Glomerular endothelial cell (primary cell): ENCODE measurements at places on chromosomes 7 and 10. TPM values are rescaled to one million over a fixed set of nuclear protein-coding genes. Genes with fewer than 3 reads are reported as not detected.
A peak's percentile ranks its signal among the peaks of the same experiment; 100 is the strongest.

Gene PTPRE
- 49.3 and 90.1 TPM in 2 replicates for total RNA-seq

Gene TBX20
- 0.39 TPM in 1 of 2 replicates, not detected in the other for total RNA-seq

Gene RSPH10B
- 0.05 TPM in 1 of 2 replicates, not detected in the other for total RNA-seq

Gene ENO4
- not detected in 2 replicates for total RNA-seq

Gene ARMC3
- total RNA-seq = not detected in 2 replicates

Gene GIMAP2
- 31.6 and 33.6 TPM in 2 replicates for total RNA-seq

Gene FLNC
- 131 and 170 TPM in 2 replicates for total RNA-seq

Gene ARHGEF35
- 0.73 TPM in 1 of 2 replicates, not detected in the other for total RNA-seq

Gene CPA4
- 20.2 and 27.7 TPM in 2 replicates for total RNA-seq

Gene ERVW-1
- not detected in 2 replicates for total RNA-seq

Gene TSPAN12
- 17.6 and 20.7 TPM in 2 replicates for total RNA-seq

GRCh38 chr10:55398497-55398882 is 597.5 kb upstream of the PCDH15 start:
- DNase-seq = no peak

GRCh38 chr10:122072491-122072890 is 83.5 kb downstream of the TACC2 start:
- no peak for DNase-seq

DNA sequence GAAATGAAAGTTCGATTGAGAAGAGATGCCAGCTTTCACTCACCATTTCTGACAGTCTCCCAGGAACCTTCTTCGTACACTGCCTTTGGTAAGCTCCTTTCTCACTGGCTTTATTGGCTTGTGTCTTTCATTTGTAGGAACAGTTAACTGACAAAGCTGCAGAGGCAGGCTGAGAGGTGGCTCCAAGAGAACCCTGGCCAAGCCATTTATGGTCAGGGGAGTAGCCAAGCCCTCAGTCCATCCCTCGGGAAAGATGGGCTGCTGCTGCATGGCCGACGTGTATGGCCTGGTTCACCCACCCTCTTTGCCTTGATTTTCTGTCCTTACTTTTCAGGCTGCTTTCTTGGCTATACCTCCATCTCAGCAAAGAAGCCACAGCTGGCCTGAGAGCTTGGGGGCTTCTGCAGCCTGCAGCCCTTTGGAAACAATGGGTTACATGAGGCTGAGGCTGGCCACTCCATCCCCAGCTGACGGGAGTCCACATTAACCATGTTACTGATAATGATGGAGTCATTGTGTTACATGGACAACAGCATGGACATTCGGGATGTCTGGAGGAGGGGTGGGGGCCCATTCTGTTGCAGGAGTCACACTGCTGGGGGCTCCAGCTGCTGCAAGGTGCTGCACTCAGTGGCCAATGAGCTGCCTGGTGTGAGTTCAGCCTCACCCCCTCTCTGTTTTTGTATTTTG is at the start of gene OPALIN:
Gene OPALIN, minus strand, starts transcription at position 152 of the 690 bp plus-strand sequence. Its CDS starts 106 bp downstream, at position 46.
- no peak for DNase-seq

DNA sequence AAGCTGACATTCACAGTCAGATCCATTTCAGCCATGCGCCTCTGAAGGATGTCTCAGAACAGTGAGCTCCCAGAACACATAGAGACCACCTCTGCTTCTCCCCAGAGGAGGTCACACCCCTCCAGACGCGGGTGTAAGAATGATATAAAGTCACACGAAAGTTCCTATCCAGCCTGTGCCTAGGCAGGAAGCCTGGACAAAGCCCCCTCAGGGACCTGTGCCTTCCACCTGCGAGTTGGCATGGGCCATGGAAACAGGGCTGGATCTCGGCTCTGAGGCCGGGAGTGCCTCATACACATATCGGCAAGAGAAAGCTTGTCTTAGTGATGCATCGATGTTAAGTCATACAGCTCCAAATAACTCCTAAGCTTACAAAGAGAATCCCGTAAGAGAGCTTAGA is 5.0 kb downstream of the VIPR2 start:
- DNase-seq = no peak

GRCh38 chr10:57822965-57823364 is 444.7 kb downstream of the IPMK start:
- DNase-seq = no peak

GRCh38 chr10:27537787-27538186 is 33.7 kb downstream of the RAB18 start:
- no peak for DNase-seq

DNA sequence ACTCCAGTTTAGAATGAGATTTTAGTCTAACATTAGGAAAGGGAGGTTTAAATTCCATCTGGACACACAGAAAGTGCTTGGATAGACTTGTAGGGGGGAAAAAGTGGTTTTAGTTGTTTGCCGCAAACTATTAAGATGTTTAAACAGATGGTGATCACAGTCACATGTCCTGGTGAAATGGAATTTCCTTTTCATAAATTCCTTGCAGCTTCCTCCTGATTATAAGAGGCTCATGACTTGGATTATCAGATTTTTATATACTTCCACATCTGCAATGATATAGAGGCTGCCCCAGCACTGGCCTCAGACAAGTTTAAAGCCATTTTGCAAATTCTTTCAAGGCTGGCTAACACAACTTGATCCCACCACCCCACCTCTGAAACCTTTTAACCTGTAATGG is 106.4 kb upstream of the ARMC3 start:
- DNase-seq = peak; percentile 61

GRCh38 chr7:73515178-73515577 is 6.9 kb downstream of the BAZ1B start:
- DNase-seq = no peak

- no peak for DNase-seq
These were observed 68.7 kb downstream of the NEUROD6 start for GRCh38 chr7:31271641-31272405.

GRCh38 chr7:98559958-98560357 is 57.1 kb upstream of the NPTX2 start:
- DNase-seq = no peak

GRCh38 chr10:101668566-101668965 is 26.4 kb downstream of the FBXW4 start:
- no peak for DNase-seq

DNA sequence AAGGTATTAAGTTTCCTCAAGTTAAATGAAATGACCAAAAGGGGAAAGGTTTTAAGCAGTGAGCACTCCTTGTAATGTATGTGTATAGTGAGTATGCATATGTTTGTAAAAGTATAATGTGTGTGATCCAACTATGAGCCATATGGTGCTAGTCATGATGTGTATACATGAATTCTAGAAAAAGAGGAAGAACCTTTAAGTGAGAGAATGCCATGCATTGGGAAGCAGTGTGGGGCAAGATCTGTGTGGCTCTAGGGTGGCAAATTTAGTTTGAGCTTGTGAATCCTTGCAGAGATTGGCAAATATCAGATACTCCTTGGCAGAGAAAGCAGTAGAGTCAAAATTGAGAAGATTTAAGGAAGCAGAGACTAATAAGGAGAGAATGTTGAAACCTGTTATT is 435.0 kb downstream of the AUTS2 start:
- no peak for DNase-seq

DNA sequence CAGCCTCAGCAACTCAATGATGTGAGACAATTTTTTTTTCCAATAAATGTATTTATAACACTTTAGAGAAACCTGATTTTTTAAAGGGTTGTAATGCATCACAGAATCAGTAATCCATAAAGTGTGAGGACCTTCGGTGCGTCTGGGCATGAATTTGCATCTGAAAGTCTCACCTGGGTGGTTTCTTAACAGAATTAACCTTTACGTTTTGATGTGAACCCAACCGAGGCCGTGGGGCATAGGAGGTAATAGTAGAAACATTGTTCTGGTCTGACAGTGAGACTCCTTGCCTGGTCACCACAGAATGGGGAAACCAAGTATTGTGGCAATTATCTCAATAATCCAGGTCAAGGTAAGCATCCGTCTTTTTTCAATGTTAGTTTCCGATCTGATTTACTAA is 114.6 kb downstream of the PRKCQ start:
- no peak for DNase-seq

DNA sequence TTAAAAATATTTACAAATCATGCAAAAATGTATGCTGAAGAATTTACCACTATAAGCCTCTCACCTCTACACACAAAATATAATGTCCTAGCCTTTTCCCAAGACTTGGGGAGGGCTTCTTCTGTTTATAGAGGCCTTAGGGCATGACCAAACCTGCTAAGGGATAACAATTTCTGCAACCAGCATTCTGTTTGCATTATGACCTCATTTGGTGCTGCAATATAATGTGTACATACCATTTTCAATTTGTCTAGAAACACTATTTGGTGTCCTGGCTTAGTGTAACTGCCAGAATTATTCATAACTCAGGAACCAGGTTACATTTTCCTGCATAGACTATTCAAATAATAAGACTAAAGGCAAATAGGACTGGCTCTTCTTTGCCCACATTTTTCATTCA is 446.6 kb upstream of the SORCS1 start:
- DNase-seq = no peak

DNA sequence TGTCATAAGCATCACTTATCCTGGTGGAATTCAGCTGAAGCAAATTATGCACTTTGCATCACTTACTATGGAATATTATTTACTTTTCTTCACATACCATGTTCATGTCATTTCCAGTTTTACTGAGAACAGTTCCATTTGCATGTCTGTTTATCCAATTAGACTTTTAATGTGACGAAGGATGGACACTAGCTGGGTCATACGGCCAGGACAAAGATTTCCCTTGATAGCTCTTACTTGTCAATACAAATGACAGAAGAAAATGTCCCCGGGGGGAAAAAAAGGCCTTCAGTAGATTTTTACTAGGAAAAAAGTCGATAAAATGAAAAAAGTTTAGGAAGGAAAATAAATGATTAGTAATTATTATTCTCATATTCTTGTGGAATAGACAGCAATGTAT is 106.6 kb downstream of the RAPGEF5 start:
- no peak for DNase-seq

DNA sequence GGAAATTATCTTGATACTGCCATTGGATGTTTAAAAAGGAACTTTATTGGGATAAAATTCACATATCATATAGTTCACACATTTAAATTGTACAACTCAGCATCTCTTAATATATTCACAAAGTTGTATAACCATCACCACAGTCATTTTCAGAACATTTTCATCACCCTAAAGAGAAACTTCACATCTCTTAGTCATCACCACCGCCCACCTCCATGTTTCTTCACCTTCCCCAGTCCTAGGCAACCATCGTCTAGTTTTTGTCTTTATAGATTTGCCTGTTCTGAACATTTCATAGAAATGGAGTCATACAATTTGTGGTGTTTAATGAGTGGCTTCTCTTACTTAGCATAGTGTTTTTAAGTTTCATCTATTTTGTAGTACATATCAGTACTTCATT is 96.6 kb downstream of the ANKRD30A start:
- DNase-seq = no peak

- no peak for DNase-seq
These were observed 6.3 kb downstream of the TMEM60 start for GRCh38 chr7:77791956-77792355.

DNA sequence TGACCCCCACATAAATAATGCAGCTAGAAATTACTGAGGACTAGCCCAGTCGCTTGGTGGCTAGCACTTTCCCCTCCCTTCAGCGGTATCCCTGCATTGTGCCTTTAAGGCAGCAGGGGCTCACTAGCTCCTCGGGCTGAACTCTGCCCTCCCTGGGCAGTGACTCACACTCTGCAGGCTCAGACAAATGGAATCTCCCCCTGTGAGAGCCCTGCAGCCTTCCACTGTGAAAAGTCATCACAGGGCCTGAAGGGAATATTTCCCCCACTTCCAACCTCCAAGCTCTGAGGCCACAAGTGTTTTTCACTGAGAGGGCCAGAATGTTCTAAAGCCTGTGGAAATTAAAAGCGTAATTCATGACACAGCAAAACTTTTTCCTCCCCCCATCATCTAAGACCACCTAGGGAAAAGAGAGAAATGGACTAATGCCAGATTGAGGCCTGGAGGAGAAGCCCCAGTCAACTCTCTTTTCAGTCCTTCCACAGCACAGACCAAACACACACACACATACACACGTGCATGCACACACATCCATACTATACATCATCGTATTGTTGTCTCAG is 93.6 kb upstream of the COL1A2 start:
- peak; percentile 62 for DNase-seq

DNA sequence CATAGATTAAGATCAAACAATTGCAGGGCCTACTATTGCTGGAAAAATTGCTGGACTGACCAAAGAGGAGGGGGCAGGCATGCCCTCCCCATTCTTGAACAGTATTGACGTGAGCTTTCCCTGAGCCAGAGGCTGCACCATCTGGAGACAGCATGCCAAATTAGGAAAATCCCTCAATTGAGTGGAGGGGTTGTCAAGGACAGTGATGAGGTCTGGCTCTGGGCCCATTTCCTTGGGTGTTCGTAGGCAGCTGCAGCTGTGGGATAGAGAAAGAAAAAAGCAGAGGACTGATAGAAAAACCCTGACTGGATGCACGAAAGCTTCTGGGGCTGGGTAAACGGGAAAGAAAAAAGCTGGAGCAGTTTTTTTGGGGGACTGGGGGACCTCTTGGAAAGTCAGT is 22.8 kb upstream of the ORC5 start:
- DNase-seq = no peak

DNA sequence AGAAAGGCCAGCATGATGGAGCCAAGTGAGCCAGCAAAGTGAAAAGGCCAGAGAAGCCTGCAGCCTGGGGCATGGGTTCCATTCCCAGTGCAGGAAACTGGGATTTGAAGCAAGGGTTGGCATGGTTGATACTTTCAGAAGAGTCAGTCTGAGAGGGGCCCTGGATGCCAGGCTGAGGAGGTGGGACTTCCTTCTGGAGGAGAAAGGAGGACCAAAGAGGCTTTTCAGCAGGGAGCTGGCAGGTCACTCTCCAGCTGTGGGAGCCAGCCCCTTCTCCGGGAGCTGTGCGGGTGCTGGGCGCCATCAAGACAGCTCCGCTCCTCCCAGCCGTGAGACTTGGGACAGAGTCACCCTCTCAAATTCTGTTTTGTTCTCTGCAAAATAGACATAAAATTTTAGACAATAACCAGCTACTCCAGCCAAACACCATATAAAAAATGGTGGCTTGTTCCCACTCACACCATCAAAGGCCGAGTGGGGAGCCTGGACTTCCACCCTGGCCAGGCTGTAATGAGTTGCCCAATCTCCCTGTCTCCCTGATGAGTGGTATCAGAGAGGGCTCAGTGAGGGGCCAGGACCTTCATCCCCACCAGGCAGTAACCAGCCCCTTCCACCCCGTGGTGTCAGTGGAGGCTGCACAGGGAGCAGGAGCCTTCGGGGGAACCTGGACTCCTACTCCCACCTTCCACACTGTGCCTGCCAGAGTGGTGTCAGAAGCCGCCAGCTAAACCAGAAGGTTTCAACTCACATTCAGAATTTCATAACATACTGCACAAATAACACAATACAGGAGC is 133.6 kb upstream of the RET start:
- no peak for DNase-seq

DNA sequence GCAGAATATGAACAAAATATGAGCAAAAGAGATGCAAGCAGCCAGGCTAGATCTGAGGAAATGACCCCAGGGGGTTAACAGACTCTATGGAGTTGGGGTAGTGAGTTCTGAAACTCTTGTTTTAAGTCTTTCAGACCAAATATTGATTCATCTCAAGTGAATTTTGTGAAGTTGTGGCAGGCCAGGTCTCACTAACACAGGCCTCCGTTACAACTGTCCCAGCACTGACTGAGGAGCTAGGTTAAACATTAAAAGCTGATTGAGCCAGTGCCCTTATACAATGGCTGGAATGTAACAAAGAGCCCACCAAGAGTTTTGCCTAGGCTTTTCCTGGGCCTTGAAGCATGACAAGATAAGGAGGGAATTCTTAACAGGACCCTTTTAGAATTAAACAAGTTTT is 192.3 kb upstream of the STK17A start:
- DNase-seq = no peak

- no peak for DNase-seq
These were observed 253.8 kb downstream of the CSTF2T start for GRCh38 chr10:51445588-51445987.

- no peak for DNase-seq
These were observed 740 bp downstream of the HTR7 start for GRCh38 chr10:90856964-90857634.

- no peak for DNase-seq
These were observed 301.3 kb downstream of the REEP3 start for GRCh38 chr10:63822496-63822895.
